ENCODE measurements at places on chromosomes 2 and 18.

GRCh38 chr2:46003903-46004473 lies 293.2 kb upstream of the EPAS1 start:
- no peak for DNase-seq

GRCh38 chr2:226467633-226468032 lies 332.0 kb downstream of the IRS1 start:
- no peak for DNase-seq

GRCh38 chr2:126674075-126674744 lies 18.3 kb downstream of the GYPC start:
- DNase-seq = no peak

DNA sequence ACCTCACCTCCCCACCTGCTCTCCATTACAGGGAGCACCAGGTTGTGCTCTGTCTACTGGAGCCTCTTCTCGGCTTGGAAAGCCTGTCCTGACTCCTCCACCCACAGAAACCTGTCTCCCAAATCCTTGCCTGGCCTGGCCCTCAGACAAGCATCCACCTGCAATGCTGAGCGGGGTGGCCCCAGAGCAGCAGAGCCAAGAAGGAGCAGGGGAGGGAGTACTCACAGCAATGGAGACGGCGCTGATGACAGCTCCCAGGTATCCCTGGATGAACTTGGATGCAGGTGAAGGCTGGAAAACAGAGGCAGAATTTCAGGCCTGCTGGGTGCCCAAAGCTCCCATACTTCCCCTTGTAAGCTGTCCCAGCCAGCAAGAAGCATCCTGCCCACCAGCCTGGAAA lies 72.8 kb downstream of the SFXN5 start:
- DNase-seq = no peak

DNA sequence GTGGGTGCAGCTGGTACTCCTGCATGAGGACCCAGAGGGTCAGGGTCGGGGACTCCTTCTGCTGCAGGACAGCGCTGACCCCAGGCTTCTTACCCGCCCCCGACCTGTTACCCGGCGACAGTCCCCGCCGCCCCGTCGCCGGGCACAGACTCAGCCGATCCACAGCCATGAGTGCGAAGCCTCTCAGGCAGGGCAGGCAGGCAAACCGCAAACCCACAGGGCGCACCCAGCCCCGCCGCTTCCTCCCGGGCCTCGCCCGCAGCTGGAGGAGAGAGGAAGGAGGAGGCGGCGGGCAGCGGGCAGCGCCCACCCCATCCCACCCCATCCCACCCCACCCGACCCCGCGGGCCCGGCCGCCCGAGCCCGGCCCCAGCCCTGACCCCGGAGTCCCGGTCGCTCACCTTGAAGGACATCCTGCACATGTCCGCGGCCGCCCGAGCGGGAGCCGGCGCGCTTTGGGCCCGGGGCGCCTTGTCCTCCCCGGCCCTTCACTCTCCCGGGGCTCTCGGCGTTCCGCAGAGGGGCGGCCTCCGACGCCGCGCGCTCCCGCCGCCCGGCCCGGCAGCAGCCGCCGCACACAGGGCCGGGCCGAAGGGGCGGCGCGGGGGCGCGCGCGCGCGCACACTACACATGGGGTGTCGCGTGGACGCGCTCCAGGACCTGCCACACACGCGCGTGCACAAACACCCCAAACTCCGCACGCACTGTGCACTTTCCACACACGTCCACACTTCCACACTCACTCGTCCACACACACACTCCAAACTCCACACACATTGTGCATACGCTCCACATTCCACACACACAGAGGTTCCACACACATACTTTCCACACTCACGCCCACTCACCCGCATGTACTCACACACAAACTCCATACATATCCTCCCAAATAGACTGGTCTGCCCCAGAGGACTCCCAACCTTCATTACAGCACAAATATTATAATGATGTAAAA lies at the start of gene ANKRD29:
TSS of gene ANKRD29 (minus strand) at position 603 of the 955 bp plus-strand sequence. CDS start at position 422, 181 bp downstream.
- DNase-seq = peak; percentile 55

DNA sequence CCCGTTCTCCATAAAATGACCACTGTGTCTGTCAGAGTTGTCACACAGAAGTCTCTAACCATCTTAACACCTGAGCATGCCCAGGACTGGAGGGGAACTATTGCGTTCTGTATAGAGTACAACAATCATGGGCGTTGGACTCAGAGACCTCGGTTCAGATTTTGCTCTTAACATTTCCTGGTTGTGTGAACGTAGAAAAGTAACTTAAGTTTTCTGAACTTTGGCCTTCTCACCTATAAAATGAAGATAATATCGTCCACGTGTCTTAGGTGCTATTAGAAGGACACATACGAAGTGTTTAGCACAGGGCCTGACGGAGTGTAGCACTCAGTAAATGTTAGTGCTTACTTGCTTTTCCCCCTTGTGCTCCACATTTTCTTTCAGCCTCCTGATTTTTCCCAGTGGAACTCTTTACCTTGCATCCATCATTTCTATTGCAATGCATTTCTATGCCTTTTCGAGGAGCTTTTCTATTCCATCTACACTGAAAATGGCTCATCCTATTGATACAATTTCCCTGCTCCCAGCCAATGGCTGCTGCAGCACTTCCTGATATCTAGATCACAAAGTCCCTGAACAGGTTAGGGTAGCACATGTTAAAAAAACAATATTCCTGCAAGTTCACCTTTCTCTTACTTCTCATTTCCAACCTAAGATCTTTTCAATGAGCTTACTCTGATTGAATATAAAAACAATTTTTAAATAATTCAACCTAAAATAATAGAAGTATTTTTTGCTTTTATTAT lies 22.7 kb downstream of the DPP10 start:
- no peak for DNase-seq

DNA sequence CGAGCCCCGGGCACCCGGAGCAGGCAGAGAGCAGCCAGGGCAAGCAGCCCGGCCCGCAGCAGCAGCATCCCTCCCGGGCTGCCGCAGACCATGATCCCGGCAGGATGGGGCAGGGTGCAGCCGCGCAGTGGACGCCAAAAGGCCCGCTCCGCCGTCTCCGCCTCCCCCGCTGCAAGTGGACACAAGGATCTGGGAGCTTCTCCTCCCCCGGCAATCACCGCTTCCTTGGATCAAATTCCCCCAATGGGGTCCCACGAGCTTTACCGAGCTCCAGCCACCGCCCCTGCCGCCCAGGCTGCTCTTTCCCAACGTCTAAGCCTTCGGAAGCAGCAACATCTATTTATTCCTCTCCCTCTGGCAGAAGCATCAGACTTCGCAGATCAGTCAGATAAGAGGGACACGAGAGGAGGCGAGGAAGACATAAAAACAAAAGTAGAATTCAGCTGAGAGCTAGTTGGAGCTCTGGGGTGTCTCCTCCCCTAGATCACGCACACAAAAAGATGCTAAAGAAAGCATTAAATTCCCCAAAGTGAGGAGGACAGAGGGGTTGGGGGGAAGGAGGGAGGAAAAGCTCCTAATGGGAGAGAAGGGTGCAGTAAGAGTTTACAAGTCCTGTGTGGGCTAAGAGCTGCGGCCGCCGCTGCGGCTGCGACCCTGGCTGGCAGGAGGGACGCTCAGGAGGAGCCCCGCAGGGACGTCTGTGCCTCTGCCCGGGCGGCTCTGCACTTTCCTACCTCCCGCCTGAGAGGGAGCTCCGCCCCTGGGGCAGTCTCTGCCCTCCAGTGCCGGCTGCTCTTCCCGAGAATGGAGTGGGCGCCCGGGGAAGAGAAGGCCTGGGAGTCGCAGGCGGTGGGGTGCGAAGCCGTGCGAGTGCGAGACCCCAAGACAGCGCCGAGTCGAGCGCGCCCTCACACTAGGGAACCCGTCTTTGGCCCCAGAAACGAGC lies at the start of gene FRZB:
TSS of gene FRZB (minus strand) at position 177 of the 946 bp plus-strand sequence. CDS start at position 92, 85 bp downstream.
- DNase-seq = peak; percentile 42

DNA sequence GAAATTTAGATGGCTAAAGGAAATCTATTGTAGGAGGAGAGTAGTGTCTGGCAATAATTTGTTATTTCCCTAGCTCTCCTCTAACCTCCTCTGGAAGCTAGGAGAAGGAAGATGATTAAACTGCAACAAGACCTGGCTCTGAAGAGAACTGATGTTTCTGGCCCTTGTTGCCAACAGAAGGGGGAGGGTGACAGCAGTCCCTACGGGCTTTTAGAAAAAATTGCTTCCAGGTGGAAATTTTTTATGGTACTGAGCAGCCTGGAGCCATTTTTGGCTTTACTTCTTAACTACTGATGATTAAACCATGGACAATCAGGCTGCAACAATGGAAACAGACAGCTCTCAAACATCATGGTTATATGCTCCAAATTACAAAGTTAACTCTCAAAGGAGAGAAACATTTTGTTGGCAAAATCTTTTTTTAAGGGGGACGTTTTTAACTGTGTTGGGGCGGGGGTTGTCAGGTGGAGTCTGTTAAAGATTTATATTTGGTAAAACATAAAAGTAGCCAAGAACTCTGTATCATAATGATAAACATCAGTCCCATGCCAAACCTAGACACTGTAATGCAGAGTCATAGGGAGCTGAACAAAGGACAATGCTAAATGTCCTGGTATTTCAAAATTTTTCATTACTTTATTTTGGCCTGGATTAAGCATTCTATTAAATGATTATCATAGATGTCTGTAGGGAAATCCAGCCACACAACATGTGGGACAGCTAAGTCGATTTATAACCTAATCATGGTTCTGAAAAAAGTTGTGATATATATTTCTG lies 70.0 kb downstream of the EXOC6B start:
- no peak for DNase-seq

- DNase-seq = no peak
Measured at GRCh38 chr2:181780657-181781056, 100.3 kb upstream of the NEUROD1 start.

DNA sequence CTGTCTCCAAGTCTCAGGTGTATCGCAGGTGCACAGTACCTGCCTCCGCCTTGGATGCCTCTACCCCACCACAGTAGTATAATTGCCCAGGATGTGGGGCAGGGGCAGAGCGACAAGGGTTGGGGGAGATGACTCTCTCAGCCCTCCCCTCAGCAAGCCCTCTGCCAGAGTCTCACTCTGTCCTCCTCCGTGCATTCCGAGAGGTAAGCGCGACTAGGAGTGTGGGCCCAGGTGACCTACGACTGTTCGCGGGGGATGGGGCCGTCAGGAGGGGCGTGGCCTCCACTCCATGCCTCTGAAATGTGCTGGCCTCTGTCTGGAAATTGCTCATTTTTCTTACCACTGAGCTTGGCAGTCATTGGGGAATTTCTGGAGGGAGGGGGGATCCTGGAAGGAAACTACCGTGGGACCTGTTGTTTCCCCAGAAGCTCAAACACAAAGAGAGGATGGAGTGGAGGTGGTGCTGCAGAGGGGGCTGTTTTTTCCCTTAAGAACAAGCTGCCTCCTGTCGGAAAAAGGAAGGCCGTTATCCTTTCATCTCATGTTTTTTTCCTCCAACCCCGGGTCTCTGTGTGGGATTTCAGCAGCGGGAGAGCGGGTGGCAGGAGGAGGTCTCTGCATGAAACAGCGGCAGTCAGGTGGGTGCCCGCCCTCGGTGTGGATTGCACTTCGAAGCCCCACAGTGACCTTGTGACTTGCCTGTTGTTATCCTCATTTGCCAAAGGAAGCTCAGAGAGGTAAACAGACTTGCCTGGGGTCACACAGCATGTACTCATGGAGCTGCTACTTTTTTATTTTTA lies 13.0 kb upstream of the RALB start:
- no peak for DNase-seq

- DNase-seq = no peak
Measured at GRCh38 chr2:241848761-241849615, 9.7 kb downstream of the PDCD1 start.

GRCh38 chr2:208549546-208550158 lies 143.1 kb downstream of the PTH2R start:
- DNase-seq = no peak

DNA sequence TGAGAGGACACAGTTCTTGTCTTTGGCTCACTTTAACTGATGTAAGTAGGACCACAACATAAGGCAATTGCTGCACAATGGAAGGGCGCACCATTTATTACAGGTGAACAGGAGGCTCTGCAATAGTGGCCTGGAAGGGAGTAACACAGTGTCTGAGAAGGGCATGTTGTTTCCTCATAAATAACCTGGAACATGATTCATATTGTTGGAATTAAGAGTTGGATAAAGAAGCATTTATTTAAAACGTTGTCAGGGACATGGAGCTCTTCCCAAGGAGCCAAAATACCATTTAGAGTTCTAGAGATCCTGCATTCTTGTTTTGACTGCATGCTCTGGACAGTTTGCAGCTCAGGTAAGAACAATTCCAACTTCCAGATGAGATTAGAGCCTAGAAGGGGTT lies 110.4 kb downstream of the PLCL1 start:
- DNase-seq = no peak

GRCh38 chr2:222750533-222750932 lies 79.1 kb downstream of the MOGAT1 start:
- no peak for DNase-seq

GRCh38 chr2:189702071-189702470 lies 27.6 kb downstream of the ANKAR start:
- no peak for DNase-seq

DNA sequence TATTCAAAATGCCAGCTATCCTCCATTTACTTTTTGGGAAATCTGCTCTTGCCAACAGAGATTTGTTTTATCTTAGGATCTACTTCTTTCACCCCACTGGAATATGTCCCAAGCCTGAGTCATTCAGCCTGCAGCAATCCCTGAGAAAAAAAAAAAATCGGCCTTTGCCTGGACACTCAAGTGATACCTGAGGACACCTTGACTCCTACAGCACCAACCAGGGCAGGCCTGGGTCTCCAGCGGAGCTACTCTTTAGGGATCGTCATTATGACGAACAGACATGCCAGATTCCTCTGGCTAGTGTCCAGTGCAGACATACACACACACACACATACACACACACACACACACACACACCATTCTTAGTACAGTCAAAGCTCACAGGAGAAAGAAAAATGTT lies 2.2 kb upstream of the UGT1A6 start:
- DNase-seq = no peak

DNA sequence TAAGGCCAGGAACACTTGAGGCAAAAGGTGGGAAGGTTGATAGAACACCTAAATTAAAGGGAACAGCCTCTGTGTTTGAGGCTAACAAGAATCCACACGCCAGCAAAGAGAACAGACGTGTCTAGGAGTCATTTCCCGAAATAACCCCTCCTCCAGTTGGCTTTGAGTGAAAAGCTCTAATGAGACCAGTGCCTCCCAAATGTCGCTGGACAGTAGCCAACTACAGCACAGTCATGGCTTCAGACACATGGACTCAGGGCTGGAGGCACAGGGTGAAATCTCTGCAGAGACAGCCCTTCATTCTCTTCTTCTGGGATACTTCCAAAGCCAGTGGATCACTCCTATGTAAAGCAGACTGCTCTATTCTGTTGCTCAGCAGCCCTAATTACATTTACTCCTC lies 49.6 kb downstream of the SOWAHC start:
- DNase-seq = no peak

GRCh38 chr2:98823196-98824170 lies 92.6 kb upstream of the MGAT4A start:
- no peak for DNase-seq

- DNase-seq = no peak
Measured at GRCh38 chr2:200171731-200172482, 134.6 kb upstream of the SPATS2L start.

DNA sequence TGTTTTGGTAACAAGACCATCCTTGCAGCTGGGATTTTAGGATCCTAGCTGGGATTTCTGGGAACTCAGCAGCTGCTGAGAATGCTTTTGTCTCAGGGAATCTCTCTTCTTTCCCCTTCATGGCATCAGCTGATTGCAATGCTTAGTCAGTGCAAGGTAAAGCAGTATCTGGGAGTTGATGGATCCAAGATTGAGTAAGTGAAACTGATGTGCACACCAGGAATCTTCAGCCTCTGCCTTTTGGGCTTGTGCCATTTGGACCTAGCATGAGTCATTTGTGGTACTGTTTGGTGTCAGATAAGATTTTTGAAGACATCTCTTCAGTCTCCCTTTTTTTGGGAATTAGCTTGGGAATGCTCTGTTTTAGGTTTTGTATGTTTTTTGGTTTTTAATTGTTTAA lies 363.3 kb upstream of the TFPI start:
- DNase-seq = no peak

Measured in GM13977 (cell line).